ENCODE measurements at places on chromosomes 3 and 15.

DNA sequence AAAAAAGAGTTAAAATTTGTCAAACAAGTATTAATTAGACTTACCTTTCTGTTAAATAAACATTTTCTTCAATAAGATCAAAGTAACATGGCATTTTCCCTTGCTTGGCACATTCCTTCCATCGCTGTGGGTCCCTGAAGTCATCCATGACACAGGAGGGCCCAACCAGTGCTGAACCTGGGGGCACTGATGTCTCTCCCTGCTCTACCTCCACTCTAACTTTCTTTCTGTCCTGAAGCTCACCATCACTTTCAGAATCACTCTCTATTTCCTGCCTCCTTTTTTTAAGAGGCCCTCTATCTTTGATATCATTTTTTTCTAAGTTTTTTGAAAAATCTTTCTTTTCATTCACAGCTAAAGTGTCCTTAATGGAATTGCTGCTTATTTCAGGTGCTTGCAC lies 43.8 kb downstream of the SETD2 start:
- no peak for DNase-seq

DNA sequence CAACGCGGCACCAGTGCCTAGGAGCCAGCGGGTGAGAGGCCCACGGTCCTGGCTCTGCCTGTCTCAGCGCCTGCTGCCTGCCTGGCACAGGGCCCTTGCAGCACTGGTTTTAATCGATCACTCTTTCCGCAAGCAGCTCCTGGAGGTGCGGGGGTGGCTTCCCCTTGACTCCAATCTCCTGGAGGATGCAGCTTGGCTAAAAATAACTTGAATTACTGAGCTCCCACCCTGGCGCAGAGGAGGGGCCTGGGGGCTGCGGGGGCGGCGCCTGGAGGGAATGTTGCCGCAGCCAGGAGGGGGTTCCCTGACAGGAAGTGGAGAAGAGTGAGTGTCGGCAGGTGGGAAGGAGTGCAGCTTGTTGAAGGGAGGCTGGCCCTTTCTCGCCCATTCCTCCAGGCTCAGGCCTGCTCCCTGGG lies 9.9 kb upstream of the RPL29 start:
- no peak for DNase-seq

GRCh38 chr3:55647670-55648069 lies 160.6 kb upstream of the WNT5A start:
- DNase-seq, result no peak

GRCh38 chr3:160927620-160928019 lies 171.6 kb downstream of the PPM1L start:
- DNase-seq, result no peak

- DNase-seq, result peak; percentile 36
Measured at GRCh38 chr15:68640791-68641331, 62.1 kb downstream of the CORO2B start.

DNA sequence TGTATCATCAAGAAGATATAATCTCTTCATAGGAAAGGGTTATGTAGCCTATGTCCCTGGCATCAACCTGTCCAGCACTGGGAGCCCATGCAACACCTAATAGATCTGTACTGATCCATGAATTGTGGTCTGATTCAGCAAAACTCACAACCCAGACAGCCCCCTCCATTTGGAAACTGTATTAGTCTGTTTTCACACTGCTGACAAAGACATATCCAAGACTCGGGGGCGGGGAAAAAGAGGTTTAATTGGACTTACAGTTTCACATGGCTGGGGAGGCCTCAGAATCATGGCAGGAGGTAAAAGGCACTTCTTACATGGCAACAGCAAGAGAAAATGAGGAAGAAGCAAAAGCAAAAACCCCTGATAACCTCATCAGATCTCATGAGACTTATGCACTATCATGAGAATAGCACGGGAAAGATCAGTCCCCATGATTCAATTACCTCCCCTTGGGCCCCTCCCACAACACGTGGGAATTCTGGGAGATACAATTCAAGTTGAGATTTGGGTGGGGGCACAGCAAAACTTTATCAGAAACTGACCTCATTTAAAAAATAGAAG lies 83.3 kb downstream of the TRIM42 start:
- DNase-seq, result no peak

DNA sequence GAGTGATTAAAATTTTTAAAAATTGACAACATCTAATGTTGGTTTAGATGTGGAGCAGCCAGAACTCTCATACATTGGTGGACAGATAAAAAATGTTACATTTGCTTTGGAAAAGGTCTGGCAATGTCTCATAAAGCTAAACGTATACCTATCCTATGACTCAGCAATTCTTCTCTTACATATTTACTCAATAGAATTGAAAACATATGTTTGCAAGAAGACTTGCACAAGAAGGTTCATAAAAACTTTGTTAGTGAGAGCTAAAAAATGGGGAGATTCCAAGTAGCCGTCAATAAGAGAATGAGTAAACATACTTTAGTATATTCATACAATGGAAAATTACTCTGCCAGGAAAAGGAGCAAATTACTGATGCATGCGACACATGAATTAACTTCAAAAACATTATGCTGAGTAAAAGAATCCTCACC lies 30.0 kb downstream of the MASP1 start:
- no peak for DNase-seq

DNA sequence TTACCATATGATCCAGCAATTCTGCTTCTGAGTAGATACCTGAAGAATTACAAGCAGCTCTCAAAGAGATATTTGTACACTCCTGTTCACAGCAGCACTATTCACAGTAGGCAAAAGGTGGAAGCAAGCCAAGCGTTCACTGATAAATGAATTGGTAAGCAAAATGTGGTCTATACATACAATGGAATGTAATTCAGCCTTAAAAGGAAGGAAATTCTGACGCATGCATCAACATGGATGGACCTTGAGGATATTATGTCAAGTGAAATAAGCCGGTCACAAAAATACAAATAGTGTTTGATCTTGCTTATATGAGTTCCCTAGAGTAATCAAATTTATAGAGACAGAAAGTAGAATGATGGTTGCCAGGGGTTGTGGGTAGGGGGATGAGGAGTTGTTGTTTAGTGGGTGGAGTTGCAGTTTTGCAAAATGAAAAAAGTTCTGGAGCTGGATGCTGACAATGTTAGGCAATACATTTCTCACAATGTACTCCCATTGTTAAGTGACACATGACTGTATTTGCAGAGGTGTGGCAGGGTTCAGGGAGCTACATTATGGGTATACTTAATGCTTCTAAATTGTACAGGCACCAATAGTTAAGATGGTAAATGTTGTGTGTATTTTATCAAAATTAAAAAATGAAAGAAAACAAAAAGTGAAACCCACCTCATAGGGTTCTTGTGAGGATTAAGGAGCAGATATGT lies 26.7 kb downstream of the SLC6A1 start:
- no peak for DNase-seq

- DNase-seq, result no peak
Measured at GRCh38 chr3:123448536-123449101, at the start of gene ADCY5. Gene ADCY5 (minus strand): TSS chr3:123449090. CDS start chr3:123448545, 545 bp downstream.

GRCh38 chr3:36964817-36965216 lies 20.0 kb upstream of the TRANK1 start:
- no peak for DNase-seq

GRCh38 chr3:81217101-81217500 lies 544.3 kb downstream of the GBE1 start:
- no peak for DNase-seq

GRCh38 chr3:79203144-79203519 lies 564.7 kb downstream of the ROBO1 start:
- DNase-seq, result no peak

- DNase-seq, result no peak
Measured at GRCh38 chr3:124526601-124527000, 203.7 kb upstream of the UMPS start.

- DNase-seq, result no peak
Measured at GRCh38 chr3:18747383-18747782, 322.2 kb upstream of the SATB1 start.

GRCh38 chr3:132315851-132316250 lies 1.4 kb upstream of the ACP3 start:
- DNase-seq, result no peak

- DNase-seq, result no peak
Measured at GRCh38 chr15:80052597-80053304, 6.7 kb upstream of the ZFAND6 start.

- DNase-seq, result no peak
Measured at GRCh38 chr3:71309342-71309741, 274.2 kb downstream of the FOXP1 start.

- DNase-seq, result no peak
Measured at GRCh38 chr3:152938974-152939636, 104.2 kb downstream of the P2RY1 start.

DNA sequence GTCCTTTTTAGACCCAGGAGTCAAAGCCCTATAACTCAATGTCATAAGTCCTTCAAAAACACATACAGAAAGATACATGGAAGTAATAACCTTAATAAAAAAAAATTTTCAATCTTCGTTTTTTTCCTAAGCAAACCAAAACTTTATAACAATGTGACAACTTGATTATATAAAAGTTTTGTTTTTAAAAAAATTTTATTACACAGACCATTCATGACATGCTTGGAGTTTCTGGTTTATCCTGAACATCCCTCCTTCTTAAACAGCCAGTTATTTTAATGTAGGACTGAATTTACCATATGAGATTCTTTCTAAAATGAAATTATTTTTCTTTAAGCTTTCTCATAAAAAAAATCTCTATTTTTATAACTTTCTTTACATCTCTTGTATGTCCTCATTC lies 30.7 kb downstream of the IQCF6 start:
- DNase-seq, result no peak

DNA sequence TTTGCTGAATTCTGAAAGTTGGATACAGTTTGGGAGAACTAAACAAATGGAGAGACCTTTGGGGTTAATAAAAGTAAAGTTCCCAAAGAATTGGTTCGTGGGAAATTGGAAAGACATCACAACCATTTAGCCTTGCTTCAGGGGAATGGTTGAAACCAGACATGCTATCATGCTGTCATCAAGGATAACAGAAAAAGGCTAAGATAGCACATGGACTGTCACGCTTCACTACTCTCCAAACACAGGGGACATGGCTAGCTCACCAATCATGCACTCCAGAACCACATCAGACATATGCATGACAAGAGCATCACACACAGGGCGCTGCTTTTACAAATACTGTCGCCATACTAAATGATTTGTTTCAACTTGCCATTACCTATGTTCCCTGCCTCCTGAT lies 671.7 kb upstream of the ROBO1 start:
- no peak for DNase-seq

DNA sequence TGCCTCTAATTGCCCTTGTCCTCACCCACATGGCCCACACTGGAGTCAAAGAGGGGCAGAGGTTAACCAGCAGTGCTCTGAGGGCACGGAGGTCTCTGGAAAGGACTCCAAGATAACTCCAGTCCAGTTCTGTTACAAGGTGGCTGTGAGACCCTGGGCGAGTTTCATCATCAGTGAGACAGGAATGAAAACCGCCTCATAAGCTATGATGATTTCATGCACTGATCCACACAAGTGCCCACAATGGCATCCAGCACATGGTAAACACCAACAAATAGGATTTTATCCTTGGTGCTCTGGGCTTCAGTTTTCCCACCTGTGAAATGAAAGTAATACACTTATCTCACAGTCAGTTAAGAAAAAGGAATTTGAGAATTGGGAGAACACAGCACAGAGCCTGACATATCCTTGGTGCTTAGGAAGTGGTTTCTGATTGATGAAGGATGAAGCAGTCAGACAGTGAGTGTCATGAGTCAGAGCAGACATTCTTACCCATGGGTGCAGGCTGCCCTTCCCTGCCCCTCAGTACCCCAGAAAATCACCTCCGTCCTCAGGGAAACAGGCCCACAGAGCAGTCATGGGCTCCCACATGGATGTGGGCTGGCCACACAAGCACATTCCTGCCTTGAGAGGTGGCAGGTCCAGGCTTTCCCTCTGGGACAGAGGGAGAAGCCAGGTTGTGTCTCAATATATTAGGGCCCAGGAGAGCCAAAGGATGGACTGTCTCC lies 48.4 kb downstream of the DAPK2 start:
- no peak for DNase-seq

GRCh38 chr3:112505907-112506306 lies 6.6 kb upstream of the BTLA start:
- DNase-seq, result no peak

- no peak for DNase-seq
Measured at GRCh38 chr3:51657234-51657633, 13.8 kb upstream of the TEX264 start.

DNA sequence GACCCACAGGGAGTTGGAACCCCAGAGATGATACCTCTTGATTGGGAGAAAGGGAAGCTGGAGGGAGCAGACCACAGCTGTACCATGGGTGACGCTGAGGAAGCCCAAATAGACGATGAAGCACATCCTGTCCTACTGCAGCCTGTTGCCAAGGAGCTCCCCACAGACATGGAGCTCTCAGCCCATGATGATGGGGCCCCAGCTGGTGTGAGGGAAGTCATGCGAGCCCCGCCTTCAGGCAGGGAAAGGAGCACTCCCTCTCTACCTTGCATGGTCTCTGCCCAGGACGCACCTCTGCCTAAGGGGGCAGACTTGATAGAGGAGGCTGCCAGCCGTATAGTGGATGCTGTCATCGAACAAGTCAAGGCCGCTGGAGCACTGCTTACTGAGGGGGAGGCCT lies 201.1 kb downstream of the AKAP13 start:
- no peak for DNase-seq

DNA sequence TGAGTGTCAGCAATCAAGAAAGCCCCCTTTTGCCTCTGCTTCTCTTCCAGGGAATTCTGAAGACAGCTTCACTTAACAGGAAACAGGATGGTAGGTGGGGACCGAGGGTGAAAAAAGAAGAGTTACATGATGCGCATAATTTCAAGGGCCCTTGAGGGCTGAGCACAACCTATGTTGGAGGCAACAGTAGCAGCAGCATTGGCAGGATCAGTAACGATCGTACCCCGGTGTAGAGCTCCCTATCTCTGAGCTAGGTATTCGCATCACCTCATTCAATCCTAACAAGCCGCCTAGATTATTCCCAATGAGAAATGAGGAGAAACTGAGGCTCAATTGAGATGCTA lies 432 bp upstream of the RAD54L2 start:
- DNase-seq, result no peak

DNA sequence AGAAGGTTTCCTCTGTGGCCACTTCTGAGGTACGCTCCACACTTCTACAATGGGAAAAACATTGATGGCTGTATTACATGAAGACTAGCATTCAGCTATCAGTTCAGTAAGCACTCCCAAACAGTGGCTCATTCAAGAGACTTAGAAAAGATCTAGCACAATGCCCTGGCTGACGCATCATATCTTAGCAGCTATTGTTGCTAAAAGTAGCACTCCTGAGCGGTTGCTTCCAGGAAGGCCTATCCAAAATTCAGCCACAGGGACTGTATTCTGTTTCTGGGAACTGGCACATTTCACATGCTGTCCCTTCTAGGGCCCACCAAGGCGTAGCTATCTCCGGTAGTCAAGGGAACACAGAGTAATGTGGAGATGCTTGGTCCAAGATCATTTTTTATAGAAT lies 21.2 kb upstream of the SPRED1 start:
- DNase-seq, result no peak

DNA sequence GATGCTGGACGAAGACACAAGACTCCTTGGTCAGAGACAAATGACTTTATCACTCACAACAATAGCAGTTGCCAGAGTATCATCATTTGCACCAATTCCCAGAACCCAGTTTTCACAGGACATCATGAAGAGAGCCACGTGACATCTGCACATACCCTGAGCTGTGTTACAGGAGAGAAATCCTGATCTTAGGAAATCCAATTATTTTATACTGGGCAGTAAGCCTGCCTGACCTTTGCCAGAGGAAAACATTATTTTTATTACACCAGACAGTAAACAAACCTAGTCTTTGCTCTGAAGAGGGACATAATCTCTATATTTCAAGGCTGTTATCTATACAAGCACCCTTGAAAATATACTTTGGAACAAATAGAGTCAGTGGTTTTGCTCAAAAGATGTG lies 77.4 kb downstream of the ZBBX start:
- DNase-seq, result no peak

GRCh38 chr3:118641608-118642007 lies 393.0 kb downstream of the IGSF11 start:
- DNase-seq, result no peak

Data from caudate nucleus (tissue), 63 donors.